ENCODE measurements at places on chromosomes 5 and 9.

DNA sequence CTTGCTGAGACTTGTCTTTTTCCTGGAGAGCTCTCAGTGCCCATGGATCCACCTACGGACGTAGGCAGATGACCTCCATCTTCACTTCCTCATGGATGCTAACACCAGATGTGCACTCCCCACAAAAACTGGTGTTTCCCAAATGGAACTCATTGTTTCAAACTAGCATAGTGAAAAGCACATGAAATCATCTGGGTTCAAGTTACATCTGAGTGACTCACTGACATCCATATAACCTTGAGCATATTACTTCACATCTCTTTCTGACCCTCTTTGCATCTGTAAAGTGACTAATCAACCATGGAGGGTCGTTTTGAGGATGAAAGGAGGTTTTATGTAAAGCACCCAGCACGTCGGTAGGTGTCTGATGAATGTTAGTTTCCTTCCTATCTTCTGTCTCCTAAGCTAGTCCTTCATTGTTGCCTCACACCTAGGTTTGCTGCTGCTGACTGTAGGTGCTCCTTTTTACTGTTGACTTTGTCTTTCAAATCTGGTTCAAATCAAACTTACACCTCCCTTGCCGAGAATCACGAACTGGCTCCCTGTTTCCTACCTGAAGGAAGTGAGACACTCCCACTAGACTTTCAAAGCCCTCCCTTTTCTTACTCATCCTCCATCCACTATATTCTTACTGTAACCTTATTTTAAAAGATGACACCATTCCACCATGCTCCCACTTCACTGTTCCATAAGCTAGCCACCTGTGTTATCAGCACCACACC is 10.3 kb downstream of the OCLN start:
- DNase-seq: no peak

- no peak for DNase-seq
These were observed 902 bp downstream of the BDP1 start for GRCh38 chr5:71456362-71456743.

- DNase-seq: no peak
These were observed 85.4 kb upstream of the AGXT2 start for GRCh38 chr5:35133186-35133585.

DNA sequence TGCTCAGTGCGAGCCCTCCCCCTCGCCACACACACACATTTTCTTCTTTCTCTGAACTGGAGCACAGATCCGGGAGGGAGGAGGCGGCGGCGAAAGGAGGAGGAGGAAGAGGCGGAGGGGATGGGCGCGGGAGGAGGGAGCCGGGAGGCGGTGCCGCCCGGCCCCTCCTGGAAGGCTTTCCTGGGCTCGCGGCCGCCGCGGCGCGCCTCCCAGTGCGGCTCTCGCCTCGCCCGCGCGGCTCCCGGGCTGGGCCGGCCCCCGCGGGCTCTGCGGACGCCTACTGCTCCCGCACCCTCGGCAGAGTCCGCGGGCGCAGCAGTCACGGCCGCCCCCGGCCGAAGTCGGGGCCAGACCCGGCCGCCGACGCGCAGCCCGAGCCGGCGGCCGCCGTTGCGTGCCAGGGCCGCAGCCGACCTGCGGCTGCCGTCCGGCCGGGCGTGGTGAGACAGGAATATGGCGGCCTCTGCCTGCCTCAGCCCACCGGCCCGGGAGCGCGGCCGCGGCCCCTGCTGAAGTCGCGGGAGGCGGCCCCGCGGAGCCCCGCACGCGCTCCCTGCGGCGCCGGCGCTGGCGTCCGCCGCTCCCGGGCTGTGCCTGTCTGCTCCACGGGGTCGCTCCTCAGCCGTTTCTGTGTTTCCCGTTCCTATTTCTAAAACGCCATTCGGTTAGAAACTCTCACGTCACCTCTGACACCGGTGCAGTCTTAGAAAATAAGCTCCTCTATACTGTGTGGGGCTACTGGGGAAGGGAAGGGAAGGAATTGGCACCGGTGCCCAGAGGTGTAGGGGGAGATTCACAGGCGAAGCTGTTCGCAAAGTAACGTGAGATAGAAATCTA is 500 bp upstream of the GNAQ start:
- peak; percentile 63 for DNase-seq

DNA sequence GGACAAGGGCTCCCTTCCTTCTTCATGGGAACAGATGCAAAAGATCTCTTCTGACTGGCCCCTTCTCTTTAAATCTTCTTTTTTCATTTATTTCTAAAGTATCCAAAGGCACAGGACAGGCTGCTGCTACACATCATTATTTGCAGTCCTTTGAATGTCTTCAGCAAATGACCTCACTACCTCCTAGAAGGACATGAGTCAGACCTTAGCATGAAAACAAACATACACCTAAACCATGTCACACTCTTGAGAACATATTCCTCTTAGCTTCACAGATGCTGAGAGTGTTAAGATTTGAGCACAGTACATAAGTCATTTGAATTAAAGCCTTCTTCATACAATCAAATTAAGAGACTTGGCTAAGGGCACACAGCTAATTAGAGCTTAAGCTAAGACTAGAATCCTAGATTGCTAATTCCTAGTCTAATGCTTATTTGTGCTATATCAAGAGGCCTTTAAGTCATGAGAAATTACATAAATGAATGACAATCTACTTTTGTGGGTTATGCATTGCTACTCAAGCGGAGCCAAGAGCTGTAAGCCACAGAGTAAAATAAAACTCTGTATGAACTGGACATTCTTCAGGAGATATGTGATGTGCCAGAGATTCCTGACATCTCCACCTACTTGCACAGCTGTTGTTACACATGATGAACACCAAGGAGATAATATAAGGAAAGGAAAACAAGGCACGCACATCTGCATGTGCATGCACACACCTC is 109.1 kb upstream of the PTGER4 start:
- DNase-seq: no peak

GRCh38 chr5:139861889-139862207 is 66.2 kb downstream of the PSD2 start:
- no peak for DNase-seq

- no peak for DNase-seq
These were observed 25.6 kb downstream of the BTF3 start for GRCh38 chr5:73523861-73524260.

DNA sequence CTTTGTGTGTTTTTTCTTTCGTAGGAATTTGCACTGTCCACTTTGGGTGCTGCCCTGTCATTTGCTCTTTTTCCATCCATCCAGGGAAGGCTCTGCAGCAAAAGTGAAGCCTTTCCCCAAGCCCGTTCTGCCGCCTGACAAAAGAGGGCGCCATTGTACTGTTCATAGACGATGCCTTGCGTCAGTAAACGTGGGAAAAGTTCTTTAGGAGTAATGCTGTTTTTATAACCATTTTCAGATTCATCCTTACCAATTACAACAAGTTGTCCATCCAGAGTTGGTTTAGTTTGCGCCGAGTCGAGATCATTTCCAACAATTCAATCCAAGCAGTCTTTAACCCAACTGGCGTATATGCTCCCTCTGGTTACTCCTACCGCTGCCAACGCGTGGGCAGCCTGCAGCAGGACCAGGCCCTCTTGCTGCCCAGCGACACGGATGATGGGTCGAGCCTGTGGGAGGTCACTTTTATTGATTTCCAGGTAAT is 34.3 kb upstream of the RPS23 start:
- DNase-seq: no peak

DNA sequence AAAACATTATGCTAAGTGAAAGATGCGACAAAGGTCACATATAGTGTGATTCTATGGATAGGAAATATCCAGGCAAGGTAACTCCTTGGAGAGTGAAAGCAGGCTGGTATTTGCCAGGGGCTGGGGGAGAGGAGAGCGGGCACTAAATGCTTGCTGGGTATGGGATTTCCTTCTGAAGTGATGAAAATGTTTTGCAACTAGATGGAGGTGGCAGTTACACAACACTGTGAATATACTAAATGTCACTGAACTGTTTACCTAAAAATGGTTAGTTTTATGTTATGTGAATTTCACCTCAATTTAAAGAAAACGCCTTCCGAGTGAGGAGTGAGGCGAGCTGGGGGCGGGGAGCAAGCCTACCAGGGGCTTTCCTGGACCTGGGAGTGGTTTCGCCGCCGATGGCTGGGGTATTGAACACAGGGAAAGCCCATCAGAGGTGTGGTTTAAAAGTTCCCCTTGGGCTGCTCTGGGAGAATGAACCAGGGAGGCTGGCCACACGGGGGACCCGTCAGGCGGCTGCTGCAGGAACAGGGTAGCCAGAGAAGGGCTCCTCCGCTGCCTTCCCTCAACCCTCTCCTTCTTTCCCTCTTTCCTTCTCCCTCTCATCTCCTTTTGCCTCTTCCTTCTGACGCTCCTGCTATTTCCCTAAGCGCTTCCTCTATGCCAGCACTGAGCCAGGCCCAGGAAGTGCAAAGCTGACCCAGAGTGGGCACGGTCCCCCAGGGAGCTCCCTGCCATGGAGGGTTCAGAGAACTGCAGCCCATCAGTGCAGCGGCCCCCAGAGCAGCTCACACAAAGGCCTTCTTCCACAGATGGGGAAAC is 4.9 kb downstream of the AKNA start:
- peak; percentile 60 for DNase-seq

DNA sequence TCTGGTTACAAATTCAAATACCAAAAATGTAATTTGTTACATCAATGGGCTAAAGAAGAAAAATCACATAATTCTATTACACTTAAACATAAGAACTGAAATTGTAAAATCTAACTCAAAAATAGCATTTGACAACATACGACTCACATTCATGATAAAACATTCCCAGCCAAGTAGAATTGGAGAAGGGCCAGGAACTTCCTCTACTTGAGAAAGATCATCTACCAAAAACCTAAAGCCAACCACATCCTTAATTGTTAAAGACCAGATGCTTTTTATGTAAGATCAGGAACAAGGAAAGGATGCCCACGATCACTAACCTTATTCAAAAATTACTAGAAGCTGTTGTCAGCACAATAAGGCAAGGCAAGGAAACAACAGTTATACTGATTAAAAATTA is 1819.8 kb upstream of the C9orf72 start:
- DNase-seq: no peak

- no peak for DNase-seq
These were observed 60.0 kb upstream of the FOXE1 start for GRCh38 chr9:97793067-97793466.

GRCh38 chr5:44387921-44388320 is 1.3 kb downstream of the FGF10 start:
- DNase-seq: no peak

DNA sequence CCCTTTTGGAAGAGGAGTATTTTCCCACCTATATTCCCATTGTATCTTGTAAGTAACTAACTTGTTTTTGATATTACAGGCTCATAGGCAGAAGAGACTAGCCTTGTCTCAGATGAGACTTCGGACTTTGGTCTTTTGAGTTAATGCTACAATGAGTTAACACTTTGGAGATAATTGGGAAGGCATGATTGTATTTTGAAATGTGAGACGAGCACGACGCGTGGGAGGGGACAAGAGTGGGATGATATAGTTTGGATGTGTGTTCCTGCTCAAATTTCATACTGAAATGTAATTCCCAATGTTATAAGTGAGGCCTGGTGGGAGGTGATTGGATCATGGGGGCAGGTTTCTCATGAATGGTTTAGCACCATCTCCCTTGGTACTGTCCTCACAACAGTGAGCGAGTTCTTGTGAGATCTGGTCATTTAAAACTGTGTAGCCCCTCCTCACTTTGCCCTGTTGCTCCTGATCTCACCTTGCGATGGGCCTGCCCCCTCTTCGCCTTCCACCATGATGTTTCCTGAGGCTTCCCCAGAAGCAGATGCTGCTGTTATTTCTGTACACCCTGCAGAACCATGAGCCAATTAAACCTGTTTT is 721.5 kb upstream of the CTNND2 start:
- no peak for DNase-seq

DNA sequence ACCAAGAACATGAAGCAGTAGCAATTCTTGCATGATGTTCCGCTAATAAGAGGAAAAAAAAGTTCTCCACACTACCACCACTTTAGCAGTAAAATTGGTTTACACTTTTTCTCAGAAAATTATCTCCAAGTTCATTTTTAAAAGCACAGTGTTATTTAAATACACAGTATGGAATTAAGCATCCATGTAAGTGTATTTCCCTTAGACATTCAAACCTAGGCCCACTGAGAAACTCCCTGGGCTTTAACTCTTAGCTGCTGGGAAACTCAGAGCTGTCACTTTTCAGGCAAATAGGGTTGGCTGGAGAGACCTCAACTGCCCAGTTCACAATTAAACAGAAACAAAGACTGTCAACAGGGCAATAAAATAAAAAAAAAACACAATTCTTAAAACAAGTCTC is 2.7 kb downstream of the GNAQ start:
- DNase-seq: no peak

- DNase-seq: no peak
These were observed 184.1 kb upstream of the ADRA1B start for GRCh38 chr5:159732220-159732619.

DNA sequence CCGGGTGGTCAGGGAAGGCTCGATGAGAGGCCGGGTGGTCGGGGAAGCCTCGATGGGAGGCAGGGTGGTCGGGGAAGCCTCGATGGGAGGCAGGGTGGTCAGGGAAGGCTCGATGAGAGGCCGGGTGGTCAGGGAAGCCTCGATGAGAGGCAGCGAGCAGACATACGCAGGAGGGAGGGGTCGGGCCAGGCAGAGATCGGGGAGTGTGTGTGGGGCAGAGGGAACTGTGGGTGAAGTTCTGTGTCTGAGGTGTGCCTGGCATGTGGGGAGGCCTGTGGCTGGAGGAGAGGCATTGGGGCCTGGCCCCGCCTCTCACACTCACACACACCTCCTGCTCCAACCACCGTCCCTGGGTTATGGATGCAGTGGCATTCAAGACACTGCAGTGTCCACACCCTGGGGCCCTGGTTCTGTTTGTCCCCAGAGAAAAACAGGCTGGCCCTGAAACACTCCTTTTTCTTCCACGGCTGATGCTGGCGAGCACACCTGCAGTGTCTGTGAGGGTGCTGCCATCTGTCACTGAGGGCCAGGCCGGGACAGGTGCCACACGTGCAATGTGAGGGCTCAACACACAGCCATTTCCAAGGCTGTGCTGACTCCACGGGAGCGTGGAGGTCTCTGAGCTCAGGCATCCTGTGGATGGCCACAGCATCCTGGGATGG is 6.5 kb upstream of the PLEKHG4B start:
- DNase-seq: no peak

GRCh38 chr9:125243792-125244260 is 2.7 kb upstream of the HSPA5 start:
- DNase-seq: no peak

DNA sequence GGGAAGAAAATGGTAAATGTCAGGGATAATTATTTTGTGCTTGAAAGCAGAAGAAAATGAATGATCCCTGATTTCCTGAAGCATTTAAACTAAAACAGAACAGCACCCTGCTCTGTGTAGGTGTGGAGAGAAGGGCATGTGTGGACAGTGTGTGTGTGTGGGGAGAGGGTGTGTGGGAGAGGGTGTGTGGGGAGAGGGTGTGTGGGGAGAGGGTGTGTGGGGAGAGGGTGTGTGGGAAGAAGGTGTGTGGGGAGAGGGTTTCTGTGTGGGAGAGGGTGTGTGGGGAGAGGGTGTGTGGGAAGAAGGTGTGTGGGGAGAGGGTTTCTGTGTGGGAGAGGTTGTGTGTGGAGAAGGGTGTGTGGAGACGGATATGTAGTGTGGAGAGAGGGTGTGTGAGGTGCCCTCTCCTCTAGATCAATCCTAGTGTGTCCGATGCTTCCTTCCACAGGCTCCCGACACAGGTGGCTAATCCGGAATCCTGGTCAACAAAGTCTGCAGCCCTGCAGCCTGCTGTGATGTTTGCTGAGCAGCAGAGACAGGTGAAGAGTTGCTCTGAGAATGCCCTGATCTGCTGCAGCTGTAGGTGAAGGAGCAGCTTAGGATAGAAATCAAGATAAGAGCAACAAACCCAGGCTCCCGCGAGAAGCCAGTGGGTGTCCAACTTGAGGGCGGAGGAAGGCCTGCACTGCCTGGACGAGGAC is 15.5 kb downstream of the IRX4 start:
- DNase-seq: no peak

GRCh38 chr5:43661102-43661501 is 58.1 kb downstream of the NNT start:
- DNase-seq: no peak
